ENCODE measurements at places on chromosomes 1 and 21.

- DNase-seq = no peak
Measured at GRCh38 chr1:234645964-234646363, 36.0 kb upstream of the IRF2BP2 start.

DNA sequence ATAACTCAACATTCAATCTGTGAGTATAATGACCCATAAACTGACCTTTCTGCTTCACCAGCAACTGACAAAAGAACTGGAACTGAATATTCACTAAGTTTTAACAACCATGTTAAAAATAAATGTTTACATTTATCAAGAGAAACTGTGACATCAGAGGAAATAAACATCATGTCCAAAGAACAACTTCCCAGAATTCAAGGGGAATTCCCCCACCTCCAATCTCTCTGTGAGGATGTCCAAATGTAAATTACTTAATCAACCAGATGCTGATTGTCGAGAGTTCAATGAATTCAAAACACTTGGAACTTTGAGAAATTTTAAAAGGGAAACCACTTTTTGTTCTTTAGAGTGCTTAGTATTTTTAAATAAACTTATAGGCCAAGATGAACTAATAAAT, 365.6 kb upstream of the ADGRL2 start:
- DNase-seq = no peak

GRCh38 chr1:220879509-220880361, 492 bp downstream of the HLX start:
- no peak for DNase-seq

- DNase-seq = no peak
Measured at GRCh38 chr1:107678993-107679392, 286.0 kb downstream of the VAV3 start.

GRCh38 chr1:56430141-56430839, 149.1 kb downstream of the PLPP3 start:
- no peak for DNase-seq

GRCh38 chr1:85689775-85690404, 18.3 kb downstream of the ZNHIT6 start:
- DNase-seq = no peak

DNA sequence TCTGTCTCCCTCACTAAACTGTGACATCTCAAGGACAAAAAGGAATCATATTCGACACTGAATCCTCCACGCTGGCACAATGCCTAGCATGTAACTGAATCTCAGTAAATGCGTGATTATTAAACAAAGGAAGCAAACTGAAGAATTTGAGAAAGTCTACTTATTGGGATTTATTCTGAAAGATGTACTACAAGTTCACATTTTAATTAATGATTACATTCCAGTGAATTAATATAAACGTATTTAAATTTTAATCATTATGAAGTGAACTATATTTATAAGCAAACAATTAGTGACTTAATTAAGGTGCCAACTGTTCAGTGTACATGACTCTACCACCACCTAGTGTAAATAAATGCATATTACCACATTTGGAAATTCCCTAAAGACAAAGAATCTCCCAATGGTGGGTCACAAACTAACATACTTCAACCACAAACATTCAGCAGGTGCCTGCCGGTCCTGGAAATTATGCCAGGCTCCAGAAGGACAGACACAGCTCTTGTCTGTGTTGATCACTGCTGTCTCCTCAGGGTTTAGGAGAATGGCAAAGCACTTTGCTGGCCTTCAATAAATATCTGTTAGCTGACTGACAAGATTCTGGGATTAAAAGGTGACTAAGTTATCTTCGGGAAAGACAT, 56.3 kb downstream of the SMYD3 start:
- no peak for DNase-seq

DNA sequence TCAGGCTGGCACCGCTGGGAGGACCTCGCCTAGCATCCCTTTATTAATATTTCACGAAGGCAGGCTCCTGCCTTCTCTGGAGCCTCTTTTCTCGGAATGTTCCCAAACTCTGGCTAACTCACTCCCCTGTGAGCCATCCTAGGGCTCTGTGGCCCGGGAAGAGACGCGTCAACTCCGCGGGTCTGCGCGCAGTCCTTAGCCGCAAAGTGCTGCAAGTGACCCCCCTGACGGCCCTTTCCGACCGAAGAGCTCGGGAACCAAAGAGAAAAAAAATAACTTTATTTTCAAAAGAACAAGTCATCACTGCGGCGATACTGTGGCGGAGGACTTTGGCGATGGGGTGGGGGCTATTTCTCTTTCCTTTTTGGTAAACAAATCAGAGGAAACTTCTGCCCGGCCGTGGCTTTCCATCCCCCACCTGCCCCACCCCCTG, 14.6 kb downstream of the NR5A2 start:
- no peak for DNase-seq

DNA sequence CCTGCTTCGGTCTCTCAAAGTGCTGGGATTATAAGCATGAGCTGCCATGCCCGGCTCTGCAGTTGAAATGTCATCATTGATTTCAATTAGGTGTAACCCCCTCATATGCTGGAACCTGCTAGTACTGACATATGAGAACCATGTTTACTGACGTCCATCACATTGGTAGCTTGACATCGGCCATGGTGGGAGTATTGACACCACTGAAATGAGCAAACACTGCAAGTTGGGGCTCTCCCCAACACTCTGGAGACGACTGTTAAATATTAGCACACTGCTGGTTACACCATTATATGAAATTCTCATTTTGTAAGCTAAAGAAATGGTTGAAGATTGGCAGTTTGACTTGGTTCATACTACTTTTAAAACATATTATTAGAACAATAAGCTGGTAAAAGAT, 63.7 kb downstream of the CNST start:
- DNase-seq = no peak

DNA sequence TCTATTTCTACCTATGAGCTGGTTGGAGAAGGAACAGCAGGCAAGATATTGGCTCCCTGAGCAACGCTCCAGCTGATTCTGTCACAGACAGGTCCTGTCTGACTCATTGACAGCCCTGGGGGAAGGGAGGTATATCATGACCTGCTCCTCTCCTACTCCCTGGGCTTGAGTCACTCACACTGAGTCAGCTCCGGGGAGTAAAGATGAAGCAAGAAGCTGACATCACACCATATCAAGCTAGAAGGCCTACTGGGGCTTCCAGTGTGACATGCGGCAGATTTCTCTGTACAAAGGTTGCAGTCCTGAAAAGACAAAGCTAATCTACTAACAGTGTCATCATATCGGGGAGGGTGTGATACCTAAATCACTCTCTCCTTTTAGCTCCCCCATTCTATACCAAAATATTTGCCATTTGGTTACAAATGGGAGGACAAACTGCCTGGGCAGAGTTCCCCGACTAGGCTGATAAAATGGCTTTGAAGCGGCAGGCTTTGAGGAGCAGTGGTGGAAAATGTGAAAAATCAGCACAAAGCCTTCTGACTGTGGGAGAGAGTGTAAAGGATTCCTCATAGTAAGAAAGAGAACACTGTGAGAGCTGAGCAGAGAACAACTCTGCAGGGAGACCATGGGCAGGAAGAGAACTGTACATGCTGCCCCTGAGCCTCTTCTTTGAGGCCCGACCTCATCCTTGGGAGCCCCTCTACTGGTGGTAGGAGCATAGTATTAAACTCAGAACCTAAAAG, 15.5 kb downstream of the PI4KB start:
- DNase-seq = peak; percentile 82

- DNase-seq = no peak
Measured at GRCh38 chr21:33403786-33404585, 773 bp downstream of the IFNGR2 start.

DNA sequence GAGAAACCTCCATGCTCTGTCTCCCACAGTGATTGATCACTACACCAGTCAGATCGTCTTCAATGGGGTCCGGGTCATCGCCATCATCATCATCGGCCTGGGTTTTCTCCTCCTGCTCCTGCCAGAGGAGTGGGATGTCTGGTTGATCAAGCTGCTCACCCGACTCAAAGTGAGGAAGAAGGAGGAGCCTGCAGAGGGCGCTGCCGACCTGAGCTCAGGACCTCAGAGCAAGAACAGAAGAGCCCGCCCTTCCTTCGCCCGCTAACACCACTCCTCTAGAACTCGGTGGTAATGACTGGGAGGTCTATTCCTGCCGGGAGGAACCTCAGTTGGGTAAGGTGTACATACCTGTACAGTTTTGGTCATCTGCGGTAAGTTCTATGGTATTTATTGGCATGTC, 50.3 kb upstream of the COA6 start:
- DNase-seq = peak; percentile 20

GRCh38 chr1:1510912-1511532, 940 bp upstream of the ATAD3A start:
- no peak for DNase-seq

DNA sequence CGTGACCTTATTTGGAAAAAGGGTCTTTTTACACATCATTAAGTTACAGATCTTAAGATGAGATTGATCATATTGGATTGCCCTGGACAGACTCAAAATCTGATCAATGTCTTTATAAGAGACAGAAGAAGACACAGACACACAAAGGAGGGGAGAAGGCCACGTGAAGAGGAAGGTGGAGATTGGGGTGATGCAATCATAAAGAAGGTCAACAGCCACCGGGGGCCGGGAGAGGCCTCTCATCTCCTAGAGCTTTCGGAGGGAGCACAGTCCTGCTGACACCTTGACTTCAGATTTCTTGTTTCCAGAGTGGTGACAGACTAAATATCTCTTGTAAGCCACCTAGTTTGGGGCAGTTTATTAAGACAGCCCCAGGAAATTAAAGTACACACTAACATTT, 204.6 kb upstream of the CSF3R start:
- no peak for DNase-seq

DNA sequence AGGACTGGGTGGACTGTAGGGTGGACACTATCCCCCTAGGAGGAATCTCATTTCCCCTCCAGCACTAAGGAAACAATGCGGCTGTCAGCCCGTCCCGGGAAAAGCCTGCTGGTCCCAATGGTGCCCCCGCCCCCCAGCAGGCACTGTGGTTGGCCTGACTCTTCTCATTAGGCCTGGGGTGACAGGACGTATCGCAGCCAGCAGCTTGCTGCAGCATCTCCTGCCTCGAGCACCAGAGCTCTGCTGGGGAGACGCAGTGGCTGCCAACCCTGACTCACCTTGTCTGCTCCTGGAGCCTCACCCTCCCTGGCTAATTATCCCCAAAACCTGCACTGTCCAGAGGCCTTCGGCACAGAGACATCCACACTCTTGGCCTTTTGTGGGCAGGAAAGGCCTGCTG, 115.1 kb upstream of the GJB5 start:
- DNase-seq = no peak

GRCh38 chr1:234579967-234580366, 30.0 kb downstream of the IRF2BP2 start:
- DNase-seq = no peak

DNA sequence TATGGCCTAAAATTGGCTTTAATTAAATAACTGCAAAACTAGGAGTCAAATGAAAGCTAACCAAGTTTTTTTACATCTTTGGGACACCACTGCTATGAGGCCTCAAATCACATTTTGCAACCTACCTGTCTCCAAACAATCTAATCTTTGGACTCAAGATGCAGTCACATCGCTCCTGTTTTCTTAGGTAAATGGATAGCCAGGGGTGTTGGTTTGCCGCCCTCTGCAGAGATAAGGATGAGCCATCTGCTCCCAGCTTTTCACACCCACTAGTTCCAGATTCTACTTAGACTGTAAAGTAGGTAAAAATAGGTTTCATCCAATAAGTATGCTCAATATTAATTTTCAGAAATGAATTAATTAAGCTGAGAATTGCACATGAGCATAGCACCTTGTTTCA, 456.5 kb downstream of the KIF26B start:
- no peak for DNase-seq

Data from stimulated activated CD8-positive, alpha-beta memory T cell treated with anti-CD3 and anti-CD28 coated beads, Interleukin-15, amount 100 ng/mL, for 48 hours (primary cell).